ENCODE measurements at places on chromosomes 1 and 21. TPM values are rescaled to one million over a fixed set of nuclear protein-coding genes. Genes with fewer than 3 reads are reported as not detected.
A peak's percentile ranks its signal among the peaks of the same experiment; 100 is the strongest.

The FMO2 gene
- total RNA-seq, result not detected

The TRABD2B gene
- 24.4 TPM for total RNA-seq

The DUSP10 gene
- total RNA-seq, result 6.4 TPM

The HSD3B2 gene
- total RNA-seq, result not detected

The PCSK9 gene
- total RNA-seq, result 26.1 TPM

The ANKRD65 gene
- total RNA-seq, result 1.7 TPM

The SLC1A7 gene
- total RNA-seq, result 2.3 TPM

The IRF2BP2 gene
- 41.6 TPM for total RNA-seq

The CYP4A22 gene
- total RNA-seq, result not detected

The CR1L gene
- total RNA-seq, result 1.9 TPM

The TTLL7 gene
- total RNA-seq, result 6.2 TPM

DNA sequence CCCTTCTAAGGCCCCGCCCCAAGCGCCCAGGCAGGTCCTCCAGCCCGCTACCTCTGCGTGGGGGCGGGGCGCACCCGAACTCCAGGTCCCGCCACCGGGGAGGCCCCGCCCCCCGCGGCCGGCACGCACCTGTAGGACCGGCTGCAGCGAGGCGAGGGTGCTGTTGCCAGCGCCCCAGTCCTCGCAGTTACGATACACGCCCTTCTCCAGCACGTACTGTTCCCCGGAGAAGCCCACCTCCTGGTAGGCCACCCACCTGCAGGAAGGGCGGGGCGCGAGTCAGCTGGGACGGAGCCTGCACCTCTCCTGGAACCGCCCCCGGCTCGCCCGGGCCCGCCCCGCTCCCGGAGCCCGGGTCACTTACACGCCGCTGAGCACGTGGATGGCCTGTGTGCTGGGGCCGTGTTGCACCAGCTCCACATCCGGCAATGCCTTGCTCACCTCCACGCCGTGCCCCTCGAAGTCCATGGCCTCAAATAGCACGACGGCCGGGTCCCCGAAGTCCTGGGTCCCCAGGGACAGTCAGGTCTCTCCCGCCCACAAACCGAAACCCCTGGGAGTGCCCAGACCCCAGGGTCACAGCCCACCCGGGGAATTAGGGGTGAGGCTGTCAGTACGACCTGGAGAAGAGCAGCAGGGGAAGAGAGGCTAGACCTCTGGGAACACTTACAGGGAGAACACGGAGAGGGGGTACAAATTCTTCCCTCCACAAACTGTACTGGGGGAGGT lies 17.3 kb downstream of the CRYBG2 start:
- DNase-seq, result peak; percentile 98

GRCh38 chr1:231310391-231310934 lies 27.2 kb downstream of the EXOC8 start:
- DNase-seq, result peak; percentile 21

- no peak for DNase-seq
These were observed 59.0 kb upstream of the BACE2 start for GRCh38 chr21:41108668-41109585.

- no peak for DNase-seq
These were observed 80.1 kb upstream of the PTGFR start for GRCh38 chr1:78410643-78411042.

DNA sequence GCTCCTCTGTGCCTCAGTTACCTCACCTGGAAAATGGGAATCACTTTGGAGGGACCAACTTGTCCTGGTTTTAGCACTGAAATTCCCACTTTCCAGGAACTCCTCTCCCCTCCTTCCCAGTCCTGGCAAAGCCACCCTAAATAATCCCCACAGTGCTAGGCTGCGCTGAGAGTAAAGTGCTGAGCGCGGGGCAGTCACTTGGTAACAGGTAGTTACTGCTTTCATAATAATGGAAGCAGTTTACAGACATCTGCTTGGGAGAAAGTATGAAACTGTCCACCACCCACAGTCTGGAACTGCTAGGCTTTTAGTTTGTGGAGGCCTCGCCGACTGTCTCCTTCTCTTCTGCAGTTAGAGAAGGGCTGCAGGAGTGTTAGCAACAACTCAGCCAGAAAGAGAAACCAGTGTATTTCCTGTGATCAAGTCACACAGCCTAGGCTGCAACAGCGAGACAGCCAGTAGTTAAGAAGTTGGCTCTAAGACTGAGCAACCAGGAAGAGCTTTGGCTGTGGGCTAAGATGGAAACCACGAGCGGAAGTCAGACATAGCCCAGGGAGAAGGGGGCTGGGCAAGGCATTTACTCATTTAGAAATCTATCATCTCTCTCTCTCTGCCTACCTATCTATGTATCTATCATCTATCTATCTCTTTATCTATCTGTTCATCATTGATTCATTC lies 30.8 kb upstream of the ABCG1 start:
- DNase-seq, result no peak

- DNase-seq, result peak; percentile 80
These were observed 9.2 kb downstream of the SFT2D2 start for GRCh38 chr1:168234846-168235547.

GRCh38 chr1:109393617-109394233 lies 4.0 kb downstream of the SORT1 start:
- no peak for DNase-seq

DNA sequence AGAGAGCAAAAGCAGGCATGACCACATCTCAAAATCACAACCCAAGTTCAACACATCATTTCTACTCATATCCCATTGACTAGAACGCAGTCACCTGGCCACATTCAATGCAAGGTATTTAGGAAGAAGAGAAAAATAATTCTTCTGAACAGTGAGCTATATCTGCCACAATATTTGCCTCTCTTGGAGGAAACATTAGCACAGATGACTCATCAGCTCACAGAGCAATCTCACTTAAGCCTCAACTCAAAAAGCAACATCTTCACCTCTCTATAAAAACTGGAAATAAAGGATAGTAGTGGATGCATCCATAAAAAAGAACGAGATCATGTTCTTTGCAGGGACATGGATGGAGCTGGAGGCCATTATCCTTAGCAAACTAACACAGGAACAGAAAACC lies 143.9 kb upstream of the FMN2 start:
- no peak for DNase-seq

- DNase-seq, result peak; percentile 83
These were observed 27.1 kb downstream of the ACTA1 start for GRCh38 chr1:229406798-229407197.

GRCh38 chr1:45585496-45586075 lies 1.7 kb downstream of the NASP start:
- no peak for DNase-seq

DNA sequence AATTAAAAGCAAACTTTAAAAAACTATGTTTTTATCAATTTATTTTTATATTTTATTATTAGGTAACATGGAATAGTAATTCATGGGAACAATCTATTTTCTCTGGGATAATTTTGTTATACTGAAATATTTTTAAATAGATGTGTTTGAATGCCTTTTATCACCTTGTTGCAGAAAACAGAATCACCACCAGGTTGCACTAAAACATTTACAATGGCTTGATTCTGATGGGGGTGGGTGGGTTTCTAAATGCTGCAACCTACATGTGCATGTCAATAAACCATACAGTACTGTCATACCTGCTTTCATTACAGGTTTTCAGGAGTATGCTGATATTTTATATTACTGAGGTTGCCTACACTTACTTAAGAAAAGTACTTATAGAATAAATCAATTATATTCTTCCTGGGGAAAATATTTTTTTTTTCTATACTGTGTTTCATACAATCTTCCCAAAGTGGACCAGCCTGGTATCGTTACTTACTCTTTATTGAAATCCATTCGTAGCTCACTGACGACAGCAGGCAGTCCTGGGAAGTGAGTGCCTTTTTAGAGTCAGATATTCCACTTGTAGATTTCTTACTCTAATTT lies 132.8 kb downstream of the PTPRC start:
- no peak for DNase-seq

- DNase-seq, result no peak
These were observed 28.3 kb downstream of the CFH start for GRCh38 chr1:196680107-196680506.

- no peak for DNase-seq
These were observed 50.5 kb downstream of the ABCD3 start for GRCh38 chr1:94468708-94469107.

DNA sequence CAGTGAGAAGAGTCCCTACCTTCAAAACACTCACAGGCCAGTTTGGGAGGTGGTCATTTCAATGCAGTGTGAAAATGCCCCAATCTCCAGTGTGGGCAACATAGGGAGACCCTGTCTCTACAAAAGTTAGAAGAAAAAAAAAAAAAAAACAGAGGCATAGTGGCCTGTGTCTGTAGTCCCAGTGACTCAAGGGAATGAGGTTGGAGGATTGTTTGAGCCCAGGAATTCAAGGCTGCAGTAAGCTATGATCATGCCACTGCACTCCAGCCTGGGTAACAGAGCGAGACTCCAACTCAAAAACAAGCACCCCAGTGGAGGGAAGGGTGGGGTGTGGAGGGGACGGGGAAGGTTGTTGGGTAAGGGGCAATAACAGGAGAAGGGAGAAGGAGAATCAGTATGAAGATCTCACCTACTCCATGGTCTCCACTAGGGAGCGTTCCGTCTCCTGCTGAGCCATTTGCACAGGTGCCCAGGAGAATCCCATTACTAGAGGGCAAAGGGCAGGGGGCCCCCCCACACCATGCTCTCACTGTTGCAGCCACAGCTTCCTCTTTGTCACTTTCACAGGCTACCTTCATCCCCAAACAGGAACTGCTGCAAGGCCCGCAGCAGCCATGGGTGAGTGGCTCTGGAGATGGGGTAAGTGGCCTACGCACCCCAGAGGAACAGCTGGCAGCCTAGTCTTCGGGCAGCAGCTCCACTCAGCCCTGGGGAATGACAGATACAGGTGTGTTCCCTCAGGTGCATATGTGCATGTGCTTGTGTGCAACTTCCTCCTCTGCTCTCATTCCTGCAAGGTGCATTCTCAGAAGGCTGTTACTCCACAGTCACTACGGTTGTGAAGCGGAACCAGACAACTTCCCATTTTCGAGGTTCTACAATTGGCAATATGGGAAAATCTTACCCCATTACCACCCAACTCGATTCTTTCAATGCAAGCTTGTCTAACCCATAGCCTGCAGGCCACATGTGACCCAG lies 87.9 kb upstream of the LYST start:
- no peak for DNase-seq

DNA sequence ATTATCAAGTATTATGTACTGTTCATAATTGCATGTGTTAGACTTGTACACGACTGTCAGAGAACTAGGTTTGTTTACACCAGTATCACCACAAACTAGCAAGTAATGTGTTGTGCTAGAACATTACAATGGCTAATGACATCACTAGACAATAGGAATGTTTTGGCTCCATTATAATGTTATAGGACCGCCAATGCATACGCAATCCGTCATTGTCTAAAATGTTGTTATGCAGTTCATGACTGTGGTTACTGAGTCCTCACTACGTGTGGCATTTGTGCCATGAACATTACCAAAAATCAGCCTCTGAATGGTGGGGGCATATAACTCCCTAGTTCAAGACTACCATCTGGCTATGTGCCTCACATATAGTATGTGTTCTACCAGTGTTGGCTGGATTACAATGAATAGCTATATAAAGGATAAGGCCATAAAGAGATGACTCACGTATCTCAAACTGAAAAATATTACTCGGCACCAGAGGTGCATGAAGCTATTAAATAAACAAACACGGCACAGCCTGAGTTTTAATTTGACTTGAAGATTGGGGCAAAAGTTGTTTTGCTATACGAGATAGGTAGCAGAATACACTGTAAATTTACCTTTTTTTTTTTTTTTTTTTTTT lies 89.1 kb upstream of the COL24A1 start:
- DNase-seq, result no peak

- DNase-seq, result no peak
These were observed 397.3 kb downstream of the RPS6KC1 start for GRCh38 chr1:213448360-213448759.

DNA sequence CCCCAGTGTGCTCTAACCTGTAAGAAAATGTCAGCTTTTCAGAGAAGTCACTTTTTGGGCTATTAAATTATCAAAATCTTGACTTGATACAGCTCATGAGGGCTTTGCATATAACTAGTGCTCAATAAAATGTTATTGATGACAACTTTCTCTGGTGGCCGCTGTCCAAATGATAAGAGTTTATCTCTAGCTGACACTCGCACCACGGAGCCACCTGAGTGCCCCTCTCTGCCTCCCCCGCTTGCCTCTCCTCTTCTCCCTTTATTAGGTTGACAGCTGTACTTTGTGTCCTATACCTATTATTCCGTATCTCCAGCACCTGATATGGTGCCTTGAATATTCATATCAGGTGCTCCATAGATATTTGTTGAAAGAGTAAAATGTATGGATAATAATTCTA lies 82.8 kb downstream of the PHTF1 start:
- DNase-seq, result no peak

DNA sequence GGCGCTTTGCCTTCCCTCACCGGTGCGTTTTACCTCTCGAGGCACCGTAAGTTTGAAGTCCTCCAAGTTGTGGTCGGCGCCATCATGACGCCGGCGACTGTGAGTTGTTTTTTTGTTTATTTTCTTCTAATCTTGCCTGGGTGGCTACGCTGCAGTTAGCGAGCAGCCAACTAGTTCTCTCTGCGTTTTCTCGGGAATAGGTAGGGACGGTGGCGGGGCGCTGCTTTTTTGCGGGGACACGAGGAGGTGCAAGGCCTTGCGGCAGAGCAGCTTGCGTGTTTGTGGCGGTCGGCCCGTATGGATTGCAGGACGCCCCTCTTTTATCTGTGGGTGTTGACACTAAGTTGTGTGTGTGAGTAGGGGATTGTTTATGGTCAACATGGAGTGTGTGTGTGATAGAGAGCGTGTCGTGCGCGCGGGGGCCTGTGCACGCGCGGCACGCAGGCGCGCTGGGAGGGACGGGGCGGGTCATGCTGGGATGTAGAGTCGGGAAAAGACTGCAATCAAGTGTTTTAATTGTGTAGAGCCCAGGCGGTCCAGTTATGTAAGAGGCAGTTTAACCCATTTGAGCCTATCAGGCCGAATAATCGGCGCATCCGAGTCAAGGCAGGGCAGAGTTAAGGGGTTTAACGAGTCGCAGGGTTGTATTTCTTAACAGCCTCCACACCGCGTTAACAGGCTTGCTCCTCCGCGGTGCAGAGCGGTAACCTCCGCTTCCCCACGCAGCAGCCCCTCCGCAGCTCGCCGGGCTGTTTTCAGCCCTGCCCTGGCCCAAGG lies 1.2 kb upstream of the NEGR1 start:
- peak; percentile 78 for DNase-seq

GRCh38 chr1:229087339-229087738 lies 183.6 kb upstream of the RAB4A start:
- DNase-seq, result peak; percentile 29

All from endodermal cell (in vitro differentiated cells).